ENCODE measurements at places on chromosomes 5 and 9.

GRCh38 chr9:107215381-107215780 is 67.7 kb upstream of the RAD23B start:
- DNase-seq: no peak

DNA sequence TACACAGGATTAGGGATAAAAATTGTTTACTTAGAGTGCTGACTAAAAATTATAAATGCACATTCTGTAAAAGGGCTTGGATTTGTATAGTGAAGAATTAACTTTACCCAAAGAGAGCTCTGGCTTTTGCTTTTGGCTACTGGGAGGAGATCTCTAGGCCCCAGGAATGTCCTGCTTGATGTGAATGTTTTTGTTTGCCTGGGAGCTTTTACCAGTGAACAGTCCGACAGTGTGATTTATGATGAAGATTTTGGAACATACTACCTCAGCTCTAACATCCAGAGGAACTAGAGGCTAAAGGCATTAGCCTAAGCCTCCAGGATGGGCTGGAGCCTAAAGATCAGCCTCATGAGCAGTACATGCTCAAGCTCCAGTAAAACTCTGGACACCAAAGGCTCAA is 103.7 kb upstream of the RFX3 start:
- DNase-seq: no peak

GRCh38 chr5:141260458-141261237 is 15.5 kb downstream of the PCDHB15 start:
- DNase-seq: no peak

GRCh38 chr5:97135868-97136267 is 6.5 kb downstream of the LIX1 start:
- DNase-seq: no peak

- no peak for DNase-seq
Observed at GRCh38 chr5:159218595-159219023, 9.3 kb upstream of the RNF145 start.

DNA sequence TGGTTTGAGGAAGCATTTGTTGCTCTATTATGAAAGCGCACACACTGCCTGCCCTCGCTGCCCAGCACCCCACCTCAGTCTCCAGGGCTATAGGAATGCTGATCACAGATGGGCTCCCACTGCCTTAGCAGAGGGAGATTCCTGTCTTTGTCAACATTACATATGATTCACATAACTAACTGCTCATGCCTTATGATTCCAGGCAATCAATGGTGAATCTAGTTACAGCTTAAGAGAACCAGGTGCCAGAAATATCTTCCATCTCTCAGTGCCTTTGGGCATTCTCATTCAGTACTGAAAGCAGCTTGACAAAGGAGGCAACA is 458.9 kb upstream of the C9orf72 start:
- no peak for DNase-seq

DNA sequence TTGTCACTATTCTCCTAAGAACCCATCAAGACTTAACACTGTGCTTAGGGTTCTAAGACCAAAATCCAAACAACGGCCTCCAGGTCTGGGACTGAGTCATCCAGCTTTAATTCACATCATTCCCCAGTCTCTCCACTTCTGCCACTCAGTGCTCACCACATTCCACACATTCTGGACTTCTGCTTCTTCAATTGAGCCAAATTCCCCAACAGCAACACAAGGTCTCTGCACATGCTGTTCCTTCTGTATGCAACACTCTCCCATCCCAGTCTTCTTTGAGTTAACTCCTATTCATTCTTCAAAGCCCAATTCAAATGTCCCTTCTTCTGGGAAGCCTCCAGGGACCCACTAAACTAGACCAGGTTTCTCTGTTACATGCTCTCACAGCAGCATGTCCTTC is 97.8 kb downstream of the GPR21 start:
- no peak for DNase-seq

DNA sequence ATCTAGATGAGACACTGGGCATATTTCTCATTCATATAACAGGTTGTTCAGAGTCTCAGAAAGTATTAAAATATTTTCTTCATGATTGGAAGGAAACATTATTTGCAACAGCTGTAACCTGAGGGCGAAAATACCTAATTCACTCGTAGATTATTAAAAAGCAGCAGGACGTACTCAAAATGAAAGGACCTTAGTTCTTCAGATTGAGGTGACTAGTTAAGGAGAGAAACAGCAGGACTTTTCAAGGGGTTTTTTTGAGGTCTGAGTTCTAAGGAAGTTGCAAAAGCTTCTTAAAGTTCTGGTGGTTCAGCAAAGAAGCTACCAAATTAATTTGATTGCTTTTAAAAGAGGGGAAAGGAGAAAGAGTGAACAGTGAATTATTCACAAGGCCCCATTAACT is 174.9 kb downstream of the TMEM161B start:
- DNase-seq: no peak

- DNase-seq: no peak
Observed at GRCh38 chr5:79318935-79319614, 83.1 kb downstream of the JMY start.
